ENCODE measurements at places on chromosomes 13 and 19. TPM values are rescaled to one million over a fixed set of nuclear protein-coding genes. Genes with fewer than 3 reads are reported as not detected.

GRCh38 chr13:35460061-35460460, 16.4 kb downstream of the MAB21L1 start:
- H3K27me3 ChIP-seq, result peaks cover 6% of the 10 kb centered on the region
- H3K4me3 ChIP-seq, result no peak overlapping the region
- no peak for DNase-seq
- no peaks in the 10 kb centered on the region for H3K36me3 ChIP-seq
- no peaks in the 10 kb centered on the region for H3K4me1 ChIP-seq
- H3K27ac ChIP-seq, result no peak overlapping the region

DNA sequence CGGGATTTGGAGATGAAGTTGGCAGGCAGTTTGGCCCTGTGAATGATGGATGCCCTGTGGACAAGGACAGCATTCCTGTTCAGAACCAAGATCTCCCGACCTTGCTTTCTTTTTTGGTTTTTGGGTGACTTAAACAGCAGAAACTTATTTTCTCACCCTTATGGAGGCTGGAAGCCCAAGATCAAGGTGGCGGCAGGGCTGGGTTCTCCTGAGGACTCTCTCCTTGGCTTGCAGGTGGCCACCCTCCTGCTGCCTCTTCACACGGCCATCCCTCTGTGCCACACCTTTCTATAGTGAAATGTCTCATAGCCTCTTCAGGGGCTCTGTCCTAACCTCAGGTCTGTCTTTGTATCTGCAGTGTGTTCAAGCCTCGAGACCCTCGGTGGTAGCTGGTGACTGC, 14.0 kb downstream of the ZNF333 start:
- no peak overlapping the region for H3K4me3 ChIP-seq
- H3K4me1 ChIP-seq, result no peaks in the 10 kb centered on the region
- H3K36me3 ChIP-seq, result peaks cover 52% of the 10 kb centered on the region
- H3K27ac ChIP-seq, result no peak overlapping the region
- DNase-seq, result no peak

GRCh38 chr13:63628310-63628709, 2212.7 kb upstream of the PCDH20 start:
- H3K4me1 ChIP-seq, result no peaks in the 10 kb centered on the region
- no peaks in the 10 kb centered on the region for H3K36me3 ChIP-seq
- no peaks in the 10 kb centered on the region for H3K27me3 ChIP-seq

- H3K27me3 ChIP-seq, result peaks cover 56% of the 10 kb centered on the region
- H3K4me3 ChIP-seq, result no peak overlapping the region
- H3K27ac ChIP-seq, result no peak overlapping the region
- no peaks in the 10 kb centered on the region for H3K36me3 ChIP-seq
Measured at GRCh38 chr19:35509018-35509652, 4.3 kb downstream of the DMKN start.

DNA sequence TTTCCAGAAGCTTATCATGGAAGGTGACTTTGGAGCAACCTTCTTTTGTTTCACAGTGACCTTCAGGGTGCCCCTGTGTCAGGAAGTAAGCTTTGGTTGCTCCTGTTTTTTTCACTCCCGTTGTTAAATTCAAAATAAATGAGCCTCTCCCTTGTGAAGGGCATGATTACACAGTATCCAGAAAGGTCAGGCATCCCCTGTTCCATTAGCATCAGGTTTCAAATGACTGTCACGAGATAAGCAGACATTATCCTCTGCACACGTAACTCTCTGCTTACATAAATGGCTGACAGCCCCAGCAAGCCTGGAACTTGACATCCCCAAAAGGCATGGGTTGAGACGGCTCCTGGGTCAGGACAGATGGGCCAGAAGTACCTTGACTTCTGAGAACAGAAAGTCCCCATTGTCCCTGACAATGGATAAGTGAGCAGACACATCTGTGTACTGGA, 52.0 kb downstream of the RAB20 start:
- no peak overlapping the region for H3K4me3 ChIP-seq
- H3K36me3 ChIP-seq, result no peaks in the 10 kb centered on the region
- H3K27me3 ChIP-seq, result peaks cover 3% of the 10 kb centered on the region
- no peak for DNase-seq
- H3K4me1 ChIP-seq, result no peaks in the 10 kb centered on the region

- peak overlapping the region; percentile 67 for H3K4me3 ChIP-seq
- no peaks in the 10 kb centered on the region for H3K27me3 ChIP-seq
- H3K36me3 ChIP-seq, result peaks cover 23% of the 10 kb centered on the region
- H3K27ac ChIP-seq, result peak overlapping the region; percentile 88
- peaks cover 68% of the 10 kb centered on the region for H3K4me1 ChIP-seq
Measured at GRCh38 chr19:18429717-18430416, 8.1 kb downstream of the ISYNA1 start.

DNA sequence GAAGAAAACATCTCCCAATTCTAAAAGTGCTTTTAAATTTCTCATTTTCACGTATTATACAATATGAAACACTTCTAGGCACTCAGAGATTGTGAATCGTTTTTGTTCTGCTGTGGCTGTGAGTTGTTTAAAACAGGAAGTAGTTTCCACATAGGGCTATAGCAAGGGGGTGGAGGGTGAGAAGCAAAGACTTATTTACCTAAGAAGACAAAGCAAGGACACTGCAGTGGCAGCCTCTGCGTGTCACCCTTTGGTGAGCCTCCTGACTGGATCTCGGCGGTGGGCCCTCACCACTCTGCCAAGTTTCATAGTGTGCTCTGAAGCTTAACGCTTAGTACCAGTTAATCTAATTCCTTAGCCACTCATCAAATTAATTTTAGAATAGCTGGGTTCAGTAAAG, 56.8 kb downstream of the TNFSF13B start:
- no peak overlapping the region for H3K27ac ChIP-seq
- no peaks in the 10 kb centered on the region for H3K36me3 ChIP-seq
- peaks cover 12% of the 10 kb centered on the region for H3K27me3 ChIP-seq
- peaks cover 5% of the 10 kb centered on the region for H3K4me1 ChIP-seq
- DNase-seq, result no peak

DNA sequence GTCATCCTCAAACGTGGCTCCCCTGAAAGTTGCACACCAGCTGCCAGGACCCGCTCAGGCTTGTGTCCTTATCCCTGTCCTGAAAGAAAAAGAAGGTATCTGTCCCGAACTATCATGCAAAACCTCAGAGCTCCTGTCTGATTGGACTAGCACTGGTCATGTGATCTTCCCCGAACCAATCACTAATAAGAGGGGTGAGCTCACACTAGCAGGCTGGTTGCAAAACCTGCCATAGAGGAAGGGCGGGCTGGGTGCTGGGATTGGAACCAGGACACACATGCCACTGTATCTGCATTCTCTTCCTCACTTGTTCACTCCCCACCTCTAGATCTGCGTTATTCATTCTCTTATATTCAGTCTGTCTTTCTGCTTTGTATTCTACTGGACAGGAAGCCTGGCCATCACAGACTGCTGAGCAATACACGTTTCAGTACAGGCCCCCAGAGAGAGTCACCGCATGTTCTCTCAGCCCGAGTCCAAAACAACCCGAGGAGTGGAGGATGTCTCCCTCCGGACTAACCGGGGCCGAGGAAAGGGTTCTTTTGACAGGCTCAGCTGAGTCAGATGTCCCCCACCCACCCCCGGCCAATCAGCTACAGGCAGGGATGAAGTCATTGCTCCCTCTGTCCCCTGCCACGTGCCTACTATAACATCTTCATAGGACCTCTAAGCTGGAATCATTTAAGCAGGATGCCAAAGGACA, 97.7 kb downstream of the SIPA1L3 start:
- H3K27ac ChIP-seq, result no peak overlapping the region
- DNase-seq, result no peak
- no peaks in the 10 kb centered on the region for H3K36me3 ChIP-seq
- H3K4me1 ChIP-seq, result no peaks in the 10 kb centered on the region
- no peak overlapping the region for H3K4me3 ChIP-seq

DNA sequence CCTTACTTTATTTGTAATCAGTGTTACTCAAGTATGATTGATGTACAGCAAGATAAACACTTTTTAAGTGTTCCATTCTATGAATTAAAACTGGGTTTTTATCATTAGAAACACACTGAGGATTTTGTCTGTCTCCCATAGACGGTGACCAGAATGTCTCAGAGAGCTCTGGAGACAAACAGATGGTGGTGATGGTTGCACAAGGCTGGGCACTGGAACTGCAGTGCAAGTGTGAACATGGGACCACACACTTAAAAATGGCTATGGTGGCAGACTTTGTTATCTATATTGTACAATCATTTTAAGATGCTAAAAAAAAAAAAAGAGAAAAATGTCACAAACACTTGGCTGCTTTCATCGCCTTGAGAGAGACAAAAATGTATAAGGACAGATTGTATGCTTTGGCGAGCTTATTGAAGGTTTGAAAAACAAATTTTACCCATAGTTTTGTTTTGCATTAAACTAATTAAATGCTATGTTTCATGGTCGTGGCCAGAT, 273.0 kb downstream of the SHISA2 start:
- no peak for DNase-seq
- H3K27me3 ChIP-seq, result no peaks in the 10 kb centered on the region
- no peak overlapping the region for H3K4me3 ChIP-seq
- H3K36me3 ChIP-seq, result no peaks in the 10 kb centered on the region

DNA sequence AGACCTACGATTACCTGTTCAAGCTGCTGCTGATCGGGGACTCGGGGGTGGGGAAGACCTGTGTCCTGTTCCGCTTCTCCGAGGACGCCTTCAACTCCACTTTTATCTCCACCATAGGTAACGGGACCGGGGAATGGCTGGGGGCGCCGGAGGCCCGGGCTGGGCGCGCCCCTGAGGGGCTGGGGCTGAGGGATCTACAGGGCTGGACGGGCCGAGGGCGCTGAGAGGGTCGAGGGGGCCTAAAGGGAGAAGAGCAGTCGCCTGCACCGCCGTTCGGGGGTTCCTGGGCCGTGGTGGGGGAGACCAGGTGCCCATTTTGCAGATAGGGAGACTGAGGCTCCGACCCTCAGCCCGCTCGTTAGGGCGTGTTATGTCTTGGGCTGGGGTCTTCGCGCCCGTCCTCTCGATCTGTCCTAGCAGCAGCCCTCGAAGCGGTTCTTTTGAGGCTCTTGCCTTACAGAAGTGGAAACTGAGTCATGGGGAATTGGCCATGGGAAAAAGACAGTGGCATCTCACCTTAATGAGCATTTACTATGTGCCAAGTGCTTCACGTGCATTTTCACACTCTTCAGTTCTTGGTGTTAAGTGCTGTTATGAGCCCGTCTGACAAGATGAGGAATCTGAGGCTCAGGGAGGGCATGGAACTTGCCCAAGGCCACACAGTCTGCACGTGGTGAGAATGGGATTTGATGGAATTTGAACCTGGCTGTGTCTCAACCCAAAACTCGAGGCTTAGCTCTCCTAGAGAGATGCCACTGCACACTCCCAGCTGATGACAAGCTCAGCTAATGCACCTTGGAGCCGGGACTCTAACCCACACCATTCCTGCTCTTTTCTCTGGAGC, 442 bp downstream of the RAB8A start:
- H3K4me1 ChIP-seq, result peaks cover 45% of the 10 kb centered on the region
- H3K4me3 ChIP-seq, result peak overlapping the region; percentile 98
- H3K36me3 ChIP-seq, result peaks cover 31% of the 10 kb centered on the region

- H3K27me3 ChIP-seq, result no peaks in the 10 kb centered on the region
- peak overlapping the region; percentile 82 for H3K27ac ChIP-seq
Measured at GRCh38 chr13:99263126-99263785, 5.1 kb upstream of the GPR18 start.

DNA sequence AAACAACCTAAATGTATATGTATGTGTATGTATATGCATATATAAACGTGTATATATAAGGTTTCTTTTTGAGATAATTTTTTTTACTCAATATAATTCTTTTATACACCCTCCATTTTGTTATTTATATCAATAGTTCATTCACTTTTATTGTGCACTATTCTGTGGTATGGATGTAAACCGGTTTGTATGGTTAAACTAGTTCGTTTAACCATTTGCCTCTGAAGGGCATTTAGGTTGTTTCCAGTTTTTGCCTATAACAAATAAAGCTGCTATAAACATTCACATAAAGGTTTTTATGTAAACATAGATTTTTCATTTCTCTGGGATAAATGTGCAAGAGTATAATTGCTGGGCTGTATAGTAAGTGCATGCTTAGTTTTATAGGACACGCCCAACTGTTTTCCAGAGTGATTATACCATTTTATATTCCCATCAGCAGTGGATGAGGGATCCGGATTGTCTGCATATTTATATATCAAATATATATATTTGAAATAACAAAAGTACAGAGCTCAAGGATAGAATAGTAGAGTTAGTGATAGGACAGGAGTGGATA, 380.3 kb downstream of the TSHZ3 start:
- no peaks in the 10 kb centered on the region for H3K27me3 ChIP-seq
- no peak overlapping the region for H3K27ac ChIP-seq
- DNase-seq, result no peak
- no peaks in the 10 kb centered on the region for H3K36me3 ChIP-seq
- no peak overlapping the region for H3K4me3 ChIP-seq

- no peak overlapping the region for H3K4me3 ChIP-seq
- peaks cover 12% of the 10 kb centered on the region for H3K4me1 ChIP-seq
- no peak overlapping the region for H3K27ac ChIP-seq
- DNase-seq, result no peak
- H3K36me3 ChIP-seq, result peaks cover 8% of the 10 kb centered on the region
Measured at GRCh38 chr13:40445557-40445990, 220.9 kb downstream of the FOXO1 start.

DNA sequence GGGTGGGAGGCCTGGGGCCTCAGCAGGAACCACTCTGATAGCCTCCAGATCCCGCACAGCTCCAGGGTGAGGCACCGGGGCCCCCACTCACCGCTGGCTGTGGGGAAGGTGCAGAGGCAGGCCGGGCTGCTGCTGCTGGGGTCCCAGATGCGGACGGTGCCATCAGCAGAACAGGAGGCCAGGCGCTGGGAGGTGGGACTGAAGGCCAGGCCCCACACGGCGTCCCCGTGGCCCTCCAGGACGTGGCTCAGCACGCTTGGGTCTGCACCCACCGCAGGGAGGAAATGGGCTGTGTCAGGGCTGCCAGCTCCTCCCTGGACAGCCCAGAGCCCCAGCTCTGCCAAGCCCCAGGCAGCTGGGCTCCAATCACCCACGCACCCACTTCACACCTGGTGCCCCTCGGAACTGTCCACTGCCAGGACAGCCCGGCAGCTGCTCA, 6.1 kb upstream of the PRKD2 start:
- H3K27me3 ChIP-seq, result no peaks in the 10 kb centered on the region
- peak overlapping the region; percentile 66 for H3K27ac ChIP-seq
- no peak for DNase-seq
- H3K36me3 ChIP-seq, result peaks cover 62% of the 10 kb centered on the region
- no peak overlapping the region for H3K4me3 ChIP-seq
- H3K4me1 ChIP-seq, result peaks cover 60% of the 10 kb centered on the region

DNA sequence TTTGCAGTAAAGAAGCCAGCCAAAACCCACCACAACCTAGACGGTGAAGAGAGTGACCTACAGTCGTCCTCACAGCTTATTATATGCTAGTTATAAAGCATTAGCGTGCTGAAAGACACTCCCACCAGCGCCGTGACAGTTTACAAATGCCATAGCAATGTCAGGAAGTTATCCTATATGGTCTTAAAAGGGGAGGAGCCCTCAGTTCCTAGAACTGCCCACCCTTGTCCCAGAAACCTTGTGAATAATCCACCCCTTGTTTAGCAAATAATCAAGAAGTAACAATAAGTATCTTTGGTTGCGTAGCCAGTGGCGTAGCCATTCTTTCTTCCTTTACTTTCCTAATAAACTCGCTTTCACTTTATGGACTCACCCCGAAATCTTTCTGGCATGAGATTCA, 227.9 kb upstream of the ARGLU1 start:
- H3K36me3 ChIP-seq, result no peaks in the 10 kb centered on the region
- H3K4me1 ChIP-seq, result no peaks in the 10 kb centered on the region
- no peak for DNase-seq
- H3K27me3 ChIP-seq, result no peaks in the 10 kb centered on the region

The LILRB3 gene
- total RNA-seq, result 1.1 TPM

The FGF22 gene
- not detected for total RNA-seq

The XAB2 gene
- total RNA-seq, result 46.9 TPM

The ZNF563 gene
- total RNA-seq, result 3.2 TPM

The CBY2 gene
- total RNA-seq, result not detected

The CCDC8 gene
- not detected for total RNA-seq

The PCSK4 gene
- total RNA-seq, result 4.1 TPM

The FUT6 gene
- 0.18 TPM for total RNA-seq

Measured in activated CD8-positive, alpha-beta T cell treated with anti-CD3 and anti-CD28 coated beads, Interleukin-2, amount 10 ng/mL, durations not matched to agents 7 days and 5 days (primary cell).